ENCODE measurements at places on chromosomes 11 and 22.

GRCh38 chr11:116515664-116516184 is 257.1 kb downstream of the BUD13 start:
- no peak for DNase-seq

GRCh38 chr11:126892756-126893155 is 107.8 kb downstream of the KIRREL3 start:
- DNase-seq = no peak

GRCh38 chr22:24985826-24986214 is 33.3 kb downstream of the KIAA1671 start:
- peak; percentile 81 for DNase-seq

- DNase-seq = no peak
Measured at GRCh38 chr11:31959716-31960115, 131.2 kb upstream of the RCN1 start.

- DNase-seq = no peak
Measured at GRCh38 chr11:97607291-97608000, 1217.6 kb downstream of the JRKL start.

GRCh38 chr11:72421351-72421750 is 13.0 kb downstream of the CLPB start:
- DNase-seq = no peak

DNA sequence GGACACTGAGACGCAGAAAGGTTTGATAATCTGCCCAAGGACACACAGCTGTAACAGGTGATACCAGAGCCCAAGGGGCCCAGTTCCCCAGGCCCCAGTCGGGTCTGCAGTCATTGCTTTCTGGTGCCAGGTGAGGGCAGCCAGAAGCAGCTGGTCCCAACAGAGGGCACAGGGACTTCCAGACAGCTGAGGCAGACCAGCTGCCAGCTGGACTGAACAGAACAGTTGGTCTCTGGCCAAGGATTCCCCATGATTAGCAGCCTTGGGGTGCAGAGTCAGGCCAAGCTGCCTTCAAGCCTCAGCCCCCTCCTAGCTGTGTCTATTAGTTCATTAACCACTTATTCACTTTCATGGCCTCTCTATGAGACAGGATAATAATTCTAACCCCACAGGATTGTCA is 105.6 kb downstream of the RRAS2 start:
- DNase-seq = no peak

- no peak for DNase-seq
Measured at GRCh38 chr11:90220391-90220790, 2.5 kb downstream of the CHORDC1 start.

DNA sequence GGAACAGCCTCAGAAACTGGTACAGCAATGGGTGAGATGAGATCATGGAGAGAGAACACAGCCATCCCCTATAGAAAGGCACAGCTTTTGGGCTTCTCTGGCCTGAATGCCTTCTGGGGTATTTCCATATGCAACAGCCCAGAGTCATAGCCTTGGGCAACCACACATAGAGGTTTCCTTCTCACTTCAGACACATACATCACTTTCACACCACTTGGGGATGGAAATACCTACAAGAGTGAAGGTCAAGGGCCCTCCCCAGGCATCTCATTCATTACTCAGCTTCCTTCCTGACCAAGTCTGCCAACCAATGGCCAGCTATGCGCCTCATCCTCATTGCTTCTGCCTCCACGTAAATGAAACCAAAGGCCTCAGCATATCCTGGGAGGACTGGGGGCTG is 17.7 kb upstream of the OLFML1 start:
- DNase-seq = no peak

DNA sequence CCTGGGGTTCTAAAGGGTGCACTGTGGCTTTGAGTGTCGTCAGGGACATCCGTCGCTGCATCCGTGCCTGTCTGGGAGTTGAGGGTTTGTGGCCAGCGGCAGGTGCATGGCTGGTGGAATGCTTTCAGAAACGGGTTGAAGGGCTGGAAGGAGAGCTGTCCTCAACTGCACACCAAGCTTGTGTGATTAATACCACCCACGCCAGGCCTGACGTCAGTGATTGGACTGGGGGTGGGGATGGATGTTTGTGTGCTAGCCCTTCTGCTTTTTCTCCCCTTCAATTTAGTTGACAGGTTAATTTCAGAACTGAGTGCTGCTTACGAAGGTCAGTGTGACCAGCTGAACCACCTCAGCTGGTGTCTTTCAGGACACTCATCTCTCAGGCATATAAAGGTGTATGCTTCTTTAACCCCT is 3.2 kb upstream of the GAB2 start:
- no peak for DNase-seq

GRCh38 chr11:60924906-60925853 is 920 bp downstream of the TMEM132A start:
- no peak for DNase-seq

GRCh38 chr11:804599-804964 is 449 bp downstream of the PIDD1 start:
- no peak for DNase-seq

- no peak for DNase-seq
Measured at GRCh38 chr22:24423519-24424000, 3.8 kb upstream of the ADORA2A start.

GRCh38 chr22:31211862-31212730 is at the start of gene LIMK2:
LIMK2 (plus strand) TSS chr22:31212298; CDS start chr22:31212409, 111 bp downstream.
- DNase-seq = peak; percentile 88

GRCh38 chr22:20823264-20823663 is 35.3 kb downstream of the PI4KA start:
- no peak for DNase-seq

DNA sequence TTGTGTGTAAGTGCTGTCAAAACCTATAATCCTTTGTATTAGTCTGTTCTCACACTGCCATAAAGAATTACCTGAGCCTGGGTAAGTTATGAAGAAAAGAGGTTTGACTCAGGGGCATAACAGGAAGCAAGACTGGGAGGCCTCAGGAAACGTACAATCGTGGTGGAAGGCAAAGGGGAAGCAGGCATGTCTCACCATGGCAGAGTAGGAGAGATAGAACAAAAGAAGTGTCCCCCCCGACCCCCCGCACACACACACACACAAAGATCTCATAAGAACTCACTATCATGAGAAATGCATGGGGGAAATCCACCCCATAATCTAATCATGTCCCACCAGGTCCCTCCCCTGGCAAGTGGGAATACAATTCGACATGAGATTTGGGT is 2.3 kb upstream of the USP28 start:
- peak; percentile 66 for DNase-seq

DNA sequence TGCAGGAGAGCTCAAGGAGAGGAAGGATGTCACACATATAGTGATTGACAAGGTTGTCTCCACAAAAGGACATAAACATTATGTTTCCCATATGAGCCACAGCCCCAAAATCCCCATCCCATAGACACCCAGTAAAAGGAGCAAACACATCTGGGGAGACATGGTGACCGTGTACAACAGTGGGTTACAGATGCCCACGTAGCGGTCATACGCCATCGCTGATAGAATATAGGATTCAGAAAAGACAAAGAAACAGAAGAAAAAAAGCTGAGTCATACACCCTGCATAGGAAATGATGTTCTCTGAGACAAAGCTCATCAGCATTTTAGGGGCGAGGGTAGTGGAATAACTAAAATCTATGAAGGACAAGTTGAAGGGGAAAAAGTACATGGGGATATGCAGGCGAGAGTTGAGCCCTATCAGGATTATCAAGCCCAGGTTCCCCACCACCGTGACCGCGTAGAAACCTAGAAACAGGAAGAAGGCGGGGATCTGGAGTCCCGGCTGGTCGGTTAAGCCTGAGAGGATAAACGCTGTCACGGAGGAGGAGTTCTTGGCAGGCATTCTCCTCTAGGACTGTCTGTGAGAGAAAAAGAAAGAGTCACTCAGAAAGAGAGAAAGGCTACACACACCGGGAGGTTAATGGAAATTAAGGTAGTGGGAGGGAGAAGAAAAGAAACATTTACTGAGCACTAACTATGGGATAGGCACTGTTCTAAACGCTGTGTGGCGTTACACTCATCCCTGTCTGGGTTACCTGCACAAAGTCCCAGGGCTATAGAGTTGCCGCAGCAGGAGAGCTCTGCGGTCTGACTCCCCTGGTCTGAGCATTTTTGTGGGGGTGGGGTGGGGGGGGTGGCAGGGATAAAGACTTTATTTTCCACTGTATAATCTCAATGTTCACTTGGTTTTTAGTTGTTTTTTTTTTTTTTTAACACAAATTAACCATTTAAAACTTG is 36.1 kb upstream of the OR8B8 start:
- DNase-seq = no peak

GRCh38 chr11:79414644-79415317 is 26.0 kb downstream of the TENM4 start:
- no peak for DNase-seq

DNA sequence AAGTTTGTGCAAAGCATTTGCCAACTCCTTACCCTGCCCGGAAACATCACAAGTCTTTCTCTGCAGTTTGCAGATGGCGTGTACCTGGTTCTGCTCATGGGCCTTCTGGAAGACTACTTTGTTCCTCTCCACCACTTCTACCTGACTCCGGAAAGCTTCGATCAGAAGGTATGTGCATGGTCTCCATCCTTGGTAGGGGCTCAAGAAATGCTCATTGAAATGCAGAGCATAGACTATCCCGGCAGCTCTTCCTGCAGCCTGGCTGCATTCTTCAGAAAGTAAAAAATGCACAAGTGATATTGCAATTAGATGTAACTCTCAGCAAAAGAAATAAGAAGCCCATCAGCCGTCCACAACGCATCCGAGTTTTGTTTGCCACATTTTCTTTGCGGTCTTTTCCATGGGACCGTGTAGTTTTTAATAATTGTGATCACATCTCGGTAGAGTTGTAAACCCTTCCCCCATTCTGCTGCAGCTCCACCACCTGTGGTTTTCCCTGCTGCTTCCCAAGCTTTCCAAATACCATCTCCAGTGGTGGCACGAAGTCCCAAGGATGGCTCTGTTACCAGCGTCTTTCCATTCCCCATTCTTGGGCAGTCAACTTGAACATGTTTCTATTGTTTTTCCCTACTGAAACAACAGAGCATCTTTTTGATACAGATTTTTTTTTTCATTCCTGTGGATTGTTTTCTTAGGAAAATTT is 22.7 kb upstream of the PARVG start:
- DNase-seq = no peak

- DNase-seq = no peak
Measured at GRCh38 chr22:35498026-35498800, 42.4 kb upstream of the RASD2 start.

- DNase-seq = no peak
Measured at GRCh38 chr11:108877178-108877577, 212.3 kb downstream of the DDX10 start.

GRCh38 chr11:128886406-128887124 is 4.6 kb upstream of the KCNJ5 start:
- DNase-seq = no peak

GRCh38 chr11:82458761-82459160 is 274.9 kb downstream of the FAM181B start:
- DNase-seq = no peak

DNA sequence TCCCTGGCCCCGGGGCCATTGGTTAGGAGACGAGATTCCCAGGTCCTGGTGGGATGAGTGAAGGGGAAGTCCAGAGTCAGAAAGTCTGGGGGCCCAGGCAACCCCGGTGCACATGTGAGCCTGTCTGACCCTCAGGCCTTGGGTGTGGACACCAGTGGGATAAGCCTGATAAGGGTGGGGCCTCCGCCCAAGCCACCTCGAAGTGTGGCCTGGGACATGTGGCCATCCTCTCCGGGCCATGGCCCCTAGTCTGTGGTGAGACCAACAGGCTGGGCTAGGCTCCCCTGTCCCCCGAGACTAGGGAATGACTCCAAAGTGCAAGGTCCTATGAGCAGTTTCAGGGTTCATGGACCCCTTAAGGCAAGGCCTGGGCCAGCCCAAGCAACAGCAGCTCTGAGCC is 6.3 kb downstream of the CABP7 start:
- no peak for DNase-seq

DNA sequence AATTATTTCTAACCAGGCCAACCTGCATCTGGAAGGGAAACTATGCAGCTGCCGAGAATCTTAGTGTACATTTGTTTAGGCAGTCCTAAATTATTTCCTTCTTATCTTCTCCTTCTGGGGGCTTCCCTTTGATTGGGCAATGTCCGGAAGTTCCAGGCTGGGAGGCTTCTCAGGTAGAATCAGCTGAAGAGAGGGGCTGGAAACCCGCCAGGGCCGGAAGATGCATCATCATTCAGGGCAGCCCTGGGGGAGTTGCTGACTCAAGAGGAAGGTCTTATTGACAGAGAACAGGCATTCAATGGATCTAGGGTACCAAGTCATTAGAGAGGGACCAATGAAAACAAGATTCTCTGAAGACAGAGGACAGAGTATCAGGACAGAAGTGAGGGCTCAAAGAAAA is 150.7 kb downstream of the BLID start:
- no peak for DNase-seq

- DNase-seq = no peak
Measured at GRCh38 chr11:111870522-111870885, 877 bp downstream of the ALG9 start.

DNA sequence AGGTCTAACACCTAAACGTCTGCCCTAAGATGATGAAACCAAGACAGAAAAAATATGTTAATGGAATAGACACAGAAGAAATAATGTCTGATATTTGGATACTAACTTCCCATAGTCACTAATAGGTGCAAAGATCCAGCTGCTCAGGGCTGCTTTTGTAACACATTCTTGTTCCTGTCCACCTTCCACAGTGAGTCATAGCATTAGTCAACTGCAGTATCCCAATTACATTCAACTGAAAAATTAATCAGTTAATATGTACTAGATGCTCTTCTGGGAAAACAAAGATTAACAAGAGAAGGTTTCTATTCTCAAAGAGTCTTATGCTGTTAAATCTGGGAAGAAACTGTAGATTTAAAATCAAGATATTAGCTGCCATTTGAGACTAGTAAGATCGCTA is 47.6 kb downstream of the HEPHL1 start:
- DNase-seq = no peak

DNA sequence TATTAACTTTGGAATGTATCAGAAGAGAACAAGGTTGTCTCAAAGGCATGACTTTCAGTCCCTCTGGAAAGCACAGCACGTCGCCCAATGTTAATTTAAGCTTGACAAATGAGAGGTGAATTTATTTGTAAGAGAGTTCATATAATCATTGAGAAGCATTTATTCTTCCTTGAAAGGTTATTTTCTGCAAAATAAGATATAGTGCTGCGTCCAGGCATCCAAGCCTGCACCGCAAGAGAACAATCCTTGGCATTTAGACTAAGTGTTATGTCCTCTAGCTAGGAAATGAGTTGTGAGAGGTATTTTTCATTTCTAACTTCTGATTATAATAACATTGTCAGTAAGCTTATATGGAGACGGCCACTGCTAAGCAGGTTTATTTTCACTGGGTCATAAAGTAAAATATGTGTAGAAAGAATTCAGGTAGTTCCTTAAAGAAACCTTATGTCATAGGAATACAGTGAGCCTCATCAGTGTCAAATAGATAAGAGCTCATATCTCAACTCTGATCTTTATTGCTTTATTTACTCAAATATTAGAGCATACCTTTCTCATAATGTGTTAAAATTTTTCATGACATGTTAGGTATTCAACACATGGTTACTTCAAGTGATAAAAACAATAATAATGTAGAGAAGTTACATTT is 182.0 kb downstream of the LUZP2 start:
- no peak for DNase-seq
